NCI-H460 (cell line): ENCODE measurements at places on chromosomes 2 and 18.

DNA sequence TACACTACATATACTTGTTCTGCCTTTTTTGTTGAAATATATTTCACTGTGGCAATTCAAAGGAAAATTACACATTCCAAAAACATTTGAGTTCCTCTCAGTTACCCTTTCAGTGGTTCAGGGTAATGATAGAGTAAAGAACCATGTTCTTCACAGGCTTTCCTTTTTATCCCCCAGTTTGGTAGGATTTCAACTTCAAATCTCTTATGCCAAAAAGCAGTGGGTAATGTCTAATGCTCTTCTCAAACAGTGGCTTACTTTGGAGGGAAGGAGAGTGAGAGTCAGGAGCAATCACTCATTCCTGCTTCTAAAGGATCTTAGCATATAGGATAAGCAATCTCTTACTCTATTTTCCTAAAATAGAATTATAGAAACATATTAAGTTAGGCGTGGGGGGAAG, 290.6 kb downstream of the ZEB2 start:
- no peak for DNase-seq

DNA sequence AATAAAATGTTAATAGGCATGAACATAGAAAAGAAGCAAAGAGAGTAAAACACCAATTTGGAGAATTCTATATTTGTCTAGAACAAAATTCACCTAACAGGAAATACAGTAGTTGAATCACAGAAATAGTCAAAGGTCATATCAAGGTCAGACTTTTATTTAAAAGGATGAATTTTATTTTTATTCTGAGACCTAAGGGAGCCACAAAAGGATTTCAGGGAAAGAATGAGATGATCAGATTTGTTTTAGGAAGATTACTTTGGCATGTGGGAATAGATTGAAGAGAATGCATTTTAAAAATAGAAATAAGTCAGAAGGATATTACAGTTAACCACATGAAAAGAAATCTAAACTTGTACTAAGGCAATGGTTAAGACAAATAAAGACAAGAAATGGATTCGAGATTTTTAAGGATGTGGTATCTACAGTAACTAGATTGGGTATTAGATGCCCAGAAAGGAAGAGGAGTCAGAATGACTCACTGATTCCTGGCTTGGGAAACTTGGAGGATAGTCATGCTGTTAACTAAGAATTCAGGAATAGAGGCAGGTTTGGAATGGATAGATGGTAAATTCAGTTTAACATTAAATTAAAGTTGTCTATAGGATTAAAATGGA, 56.0 kb downstream of the METTL4 start:
- peak; percentile 44 for DNase-seq

- DNase-seq, result peak; percentile 46
These were observed 147.0 kb upstream of the KLHL14 start for GRCh38 chr18:32919799-32920198.

DNA sequence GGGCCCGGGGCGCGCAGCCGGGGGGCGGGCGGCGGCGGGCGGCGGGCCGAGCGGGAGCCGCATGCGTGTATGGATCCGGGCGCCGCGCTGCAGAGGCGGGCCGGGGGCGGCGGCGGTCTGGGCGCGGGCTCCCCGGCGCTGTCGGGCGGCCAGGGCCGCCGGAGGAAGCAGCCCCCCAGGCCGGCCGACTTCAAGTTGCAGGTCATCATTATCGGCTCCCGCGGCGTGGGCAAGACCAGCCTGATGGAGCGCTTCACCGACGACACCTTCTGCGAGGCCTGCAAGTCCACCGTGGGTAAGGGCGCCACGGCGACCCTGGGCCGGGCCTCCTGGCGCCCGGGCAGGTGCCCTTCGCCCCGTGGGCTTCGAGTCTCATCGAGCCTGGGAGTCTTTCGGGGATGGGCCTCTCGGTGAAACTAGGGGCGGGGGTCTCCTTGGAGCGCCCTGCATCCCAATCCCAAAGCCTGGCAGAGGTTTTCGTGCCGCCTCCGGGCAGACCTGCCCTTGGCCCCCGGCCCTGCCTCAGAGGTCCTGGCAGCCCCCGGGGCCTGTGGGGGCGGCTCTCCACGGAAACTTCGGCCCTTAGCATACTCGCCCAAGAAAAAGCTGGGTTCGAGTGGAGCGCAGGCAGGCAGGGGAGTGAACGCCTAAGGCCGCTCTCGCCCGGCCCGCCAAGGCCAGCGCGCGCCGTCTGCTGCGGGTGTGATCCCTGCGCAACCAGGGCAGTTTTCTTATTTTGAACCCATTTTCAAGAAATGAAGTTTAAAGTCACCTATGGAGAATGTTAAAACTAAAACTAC, 622 bp downstream of the RAB12 start:
- DNase-seq, result no peak

GRCh38 chr2:10812362-10813162, at the start of gene PDIA6:
TSS of gene PDIA6 (minus strand) at chr2:10812785. CDS start at chr2:10812696, 89 bp downstream.
- peak; percentile 95 for DNase-seq

GRCh38 chr2:180991820-180992219, 11.4 kb downstream of the UBE2E3 start:
- no peak for DNase-seq

- no peak for DNase-seq
These were observed at the start of gene EMILIN2 for GRCh38 chr18:2846636-2847316. TSS of gene EMILIN2 (plus strand) at chr18:2847006. CDS start at chr18:2847189, 183 bp downstream.

DNA sequence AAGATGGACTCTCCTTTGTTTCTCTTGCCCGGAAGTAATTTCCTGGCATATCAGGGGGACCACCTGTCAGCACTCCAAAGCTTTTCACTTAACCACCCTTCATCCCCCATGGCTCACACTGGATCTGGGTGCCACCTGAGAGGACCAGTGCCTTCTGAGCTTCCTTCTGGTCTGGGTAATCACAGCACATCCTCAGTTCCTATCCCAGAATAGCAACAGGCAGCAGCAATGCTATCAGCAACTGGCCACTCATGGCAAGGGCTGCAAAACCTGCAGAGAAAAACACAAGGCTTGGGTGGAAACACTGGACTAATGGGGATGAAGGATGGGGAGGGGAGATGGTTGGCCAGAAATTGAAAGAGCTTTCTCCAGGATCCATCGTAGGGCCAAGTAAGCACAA, 59.9 kb upstream of the STPG4 start:
- no peak for DNase-seq

GRCh38 chr18:57015451-57015850, 131.4 kb upstream of the BOD1L2 start:
- no peak for DNase-seq

DNA sequence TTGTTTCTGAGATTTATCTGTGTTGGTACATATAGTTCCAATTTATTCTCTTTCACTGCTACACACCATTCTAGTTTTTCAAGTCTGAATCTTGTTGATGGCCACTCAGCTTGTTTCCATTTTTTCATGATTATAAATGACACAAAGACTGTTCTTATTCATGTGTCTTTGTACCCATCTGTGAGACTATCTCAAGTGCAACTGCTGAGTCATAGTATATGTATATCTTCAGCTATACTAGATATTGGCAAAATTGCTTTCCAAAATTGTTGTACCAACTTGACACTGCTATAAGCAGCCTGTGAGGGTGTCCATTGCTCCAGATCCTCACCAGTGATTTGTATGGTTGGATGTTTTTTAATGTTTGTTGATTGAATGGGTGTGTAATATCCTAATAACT, 37.2 kb upstream of the RTN4 start:
- no peak for DNase-seq

DNA sequence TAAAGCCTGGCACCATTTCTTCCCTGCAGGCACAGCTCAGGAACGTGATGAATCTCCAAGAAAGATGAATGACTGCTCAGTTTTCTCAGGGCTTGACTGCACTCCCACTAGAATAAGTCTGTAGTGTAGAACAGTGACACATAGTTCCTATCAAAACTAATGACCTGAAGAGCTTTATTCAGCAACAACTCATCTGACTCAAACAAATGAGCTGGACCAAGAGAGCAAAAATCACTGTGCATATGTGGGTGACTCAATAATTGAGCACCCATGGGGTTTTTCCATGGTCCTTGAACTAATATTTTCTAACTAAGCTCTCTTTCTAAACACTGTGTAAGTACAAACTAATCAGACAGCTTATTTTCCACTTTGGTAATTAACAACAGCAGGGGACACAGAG, 61.1 kb upstream of the XDH start:
- DNase-seq, result no peak

GRCh38 chr18:54020156-54020745, 204.2 kb downstream of the MBD2 start:
- DNase-seq, result no peak

GRCh38 chr2:171791361-171791760, 102.7 kb downstream of the SLC25A12 start:
- DNase-seq, result no peak
